ENCODE measurements at places on chromosomes 11 and 22.

DNA sequence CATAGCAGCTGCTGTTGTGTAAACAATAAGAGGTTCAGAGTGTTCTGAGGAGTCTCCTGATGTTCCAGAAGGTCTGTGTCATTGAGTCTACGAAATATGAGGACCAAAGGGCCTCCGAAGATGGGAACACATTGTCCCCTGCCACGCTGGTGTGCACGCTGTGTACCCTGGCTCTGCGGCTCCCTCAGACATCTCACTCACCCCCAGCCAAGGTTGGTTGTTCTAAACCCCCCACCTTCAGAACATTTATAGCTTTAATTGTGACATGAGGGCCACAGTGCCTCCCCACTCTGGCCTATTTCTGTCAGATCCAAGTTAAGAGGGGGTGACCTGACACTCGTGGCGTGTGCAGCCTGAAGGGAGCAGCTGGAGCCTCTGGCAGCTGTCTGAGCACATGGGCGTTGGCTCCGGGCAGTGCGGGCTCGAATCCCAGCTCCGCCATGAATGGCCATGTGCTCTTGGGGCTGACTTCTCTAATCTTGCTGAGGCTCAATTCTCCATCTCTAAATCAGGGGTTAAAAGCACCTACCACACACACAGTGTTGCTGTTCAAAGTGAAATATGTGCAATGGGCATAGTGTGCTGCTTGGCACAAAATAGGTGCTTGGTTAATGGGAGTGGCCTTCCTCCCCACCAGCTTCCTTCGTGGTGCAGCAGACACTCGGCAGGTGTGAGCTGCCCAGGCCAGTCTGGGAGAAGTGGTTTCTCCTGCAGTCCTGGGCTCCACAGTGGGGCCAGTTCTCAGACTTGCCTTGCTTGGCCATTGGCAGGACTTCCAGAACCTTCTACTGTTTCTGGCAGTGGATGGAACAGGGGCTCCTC, 39.7 kb upstream of the MICAL2 start:
- DNase-seq, result no peak

DNA sequence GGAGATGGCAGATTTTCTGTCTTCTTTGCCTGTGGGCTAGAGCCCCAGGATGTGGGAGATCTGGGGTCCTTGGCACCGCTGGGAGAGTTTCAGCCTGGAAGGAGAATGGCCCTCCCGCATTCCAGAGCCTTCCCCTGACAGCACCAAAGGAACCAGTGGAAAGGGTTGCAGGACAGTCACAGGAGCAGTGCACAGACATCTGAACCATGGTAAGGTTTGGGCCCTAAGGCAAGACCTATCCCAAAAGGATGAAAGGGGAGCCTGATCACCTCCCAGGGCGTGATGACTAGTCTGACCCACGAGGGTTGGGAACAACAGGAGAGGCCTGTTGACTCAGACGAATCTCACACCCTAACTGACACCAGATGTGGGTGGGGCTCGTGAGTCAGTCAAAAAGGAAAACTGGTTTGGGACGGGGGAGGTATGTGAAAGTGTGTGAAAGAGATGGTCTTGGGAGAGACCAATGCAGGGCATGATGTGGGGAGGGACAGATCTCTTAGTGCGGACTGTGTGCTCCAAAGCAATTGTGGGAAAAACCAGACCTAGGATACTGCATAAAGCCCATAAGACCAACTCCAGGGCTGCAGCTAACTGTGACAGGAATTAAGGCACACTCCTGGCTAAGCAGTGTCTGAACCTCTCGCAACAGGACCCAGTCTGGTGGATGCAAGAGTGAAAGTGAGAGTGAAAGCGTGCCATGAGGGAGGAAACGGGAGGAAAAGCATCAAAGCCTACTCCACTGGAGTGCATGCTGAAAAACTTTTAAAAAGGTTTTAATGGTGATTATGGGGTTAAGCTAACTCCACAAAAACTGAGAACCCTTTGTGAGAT, 39.1 kb upstream of the GLYAT start:
- no peak for DNase-seq

DNA sequence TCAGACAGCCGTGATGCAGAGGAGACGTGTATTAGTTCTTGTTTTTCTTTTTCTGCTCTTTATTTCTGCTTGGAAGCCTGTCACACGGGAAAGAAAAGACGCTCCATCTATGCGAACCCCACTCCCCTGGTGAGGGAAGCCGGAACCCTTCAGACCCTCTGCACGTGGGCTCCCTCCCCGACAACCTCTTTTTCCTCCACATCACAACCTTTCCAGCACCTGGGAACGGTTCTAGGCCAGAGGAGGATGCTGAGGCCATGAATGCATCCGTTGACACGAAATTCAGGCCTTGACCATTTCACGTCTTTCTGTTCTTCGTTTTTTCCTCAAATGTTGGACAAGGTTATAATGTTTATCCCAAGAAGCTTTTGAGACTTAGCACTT, 85.3 kb upstream of the WNT7B start:
- DNase-seq, result no peak

DNA sequence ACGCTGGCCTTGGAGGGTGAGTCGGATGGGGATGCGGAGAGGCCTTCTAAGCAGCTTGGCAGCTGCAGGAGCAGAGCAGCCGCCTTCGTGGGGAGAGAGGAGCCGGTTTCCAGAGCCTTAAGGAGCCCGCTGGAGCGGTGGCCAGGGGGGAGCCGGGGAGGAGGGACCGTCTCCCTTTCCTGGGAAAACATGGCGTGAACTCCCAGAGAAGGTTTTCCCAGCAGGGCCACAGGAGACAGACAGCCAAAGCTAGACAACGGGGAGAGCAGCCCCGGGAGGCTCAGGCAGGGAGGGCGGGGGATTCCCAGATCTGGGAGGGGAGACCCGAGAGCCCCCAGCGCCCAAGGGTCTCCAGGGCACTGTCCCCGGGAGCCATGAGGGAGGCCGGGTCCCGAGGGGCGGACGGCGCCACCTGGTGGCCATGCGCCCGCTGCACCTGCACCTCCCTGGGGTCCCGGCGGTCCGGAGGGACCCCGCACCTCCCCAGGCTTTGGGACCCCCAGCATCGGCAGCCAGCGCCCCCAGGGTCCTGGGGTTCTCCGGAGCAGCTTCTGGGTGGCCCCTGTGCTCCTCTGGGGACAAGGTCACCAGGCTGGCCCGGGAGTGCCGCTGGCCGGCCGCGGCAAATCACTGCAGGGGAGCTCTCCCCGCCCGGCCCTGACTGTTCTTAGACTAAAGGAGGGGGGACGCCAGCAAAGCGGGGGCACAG, 2.4 kb upstream of the SYT8 start:
- peak; percentile 32 for DNase-seq

- no peak for DNase-seq
Observed at GRCh38 chr11:74494916-74495315, 1.4 kb upstream of the LIPT2 start.

GRCh38 chr11:119937412-119937811, 200.5 kb downstream of the TRIM29 start:
- no peak for DNase-seq

- no peak for DNase-seq
Observed at GRCh38 chr22:17928391-17928790, 96.0 kb downstream of the MICAL3 start.

DNA sequence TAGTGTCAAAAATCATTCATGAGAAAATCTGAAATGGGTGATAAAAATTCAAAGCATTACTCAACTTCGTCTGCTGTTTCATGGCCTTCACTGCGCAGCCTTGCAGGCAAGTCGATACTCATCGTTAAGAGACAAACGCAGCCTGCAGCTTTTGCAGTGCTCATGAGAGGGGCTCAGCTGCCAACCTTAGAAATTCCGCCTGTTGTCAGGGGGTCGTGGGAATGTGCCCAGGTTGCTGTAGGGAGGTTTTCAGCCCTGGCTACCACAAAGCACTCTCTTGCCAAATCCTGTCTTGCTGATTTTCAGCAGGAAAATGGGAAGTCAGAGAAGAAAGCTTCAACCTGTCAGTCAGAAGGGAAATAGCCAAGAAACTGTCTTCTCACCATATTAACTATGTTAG, 25.4 kb upstream of the GRAMD1B start:
- no peak for DNase-seq

DNA sequence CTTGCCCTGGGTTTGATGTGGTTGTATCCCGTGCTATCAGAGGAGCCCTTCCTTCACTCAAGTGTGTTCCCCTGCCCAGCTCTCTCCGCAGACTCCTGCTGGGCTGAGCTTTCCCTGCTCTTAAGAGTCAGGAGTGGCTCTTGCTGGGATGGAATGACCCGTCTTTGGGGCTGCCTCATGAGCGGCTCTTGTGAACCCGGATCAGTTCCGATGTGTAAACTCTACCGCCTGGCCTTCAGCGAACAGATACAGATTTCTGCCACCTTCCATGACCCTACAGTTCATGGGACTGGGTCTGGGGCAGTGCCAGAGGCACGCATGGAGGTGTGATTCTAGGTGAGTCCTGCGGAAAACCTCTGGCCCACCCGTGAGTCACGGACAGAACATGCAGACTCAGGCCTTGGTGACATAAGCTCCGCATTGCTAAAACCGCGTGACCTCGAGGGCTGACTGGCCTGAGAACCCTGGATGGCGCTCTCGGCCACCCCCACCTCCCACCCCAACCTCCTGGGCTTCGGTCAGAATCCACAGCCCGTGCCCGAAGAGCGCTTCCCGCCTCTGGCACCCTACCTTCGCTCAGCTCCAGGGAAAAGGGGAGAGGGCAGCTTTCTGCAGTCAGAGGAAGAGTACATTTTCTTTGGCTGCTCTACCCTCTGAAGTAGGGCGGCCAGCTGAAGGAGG, 1.3 kb upstream of the ZBTB16 start:
- DNase-seq, result no peak

- peak; percentile 34 for DNase-seq
Observed at GRCh38 chr11:18012122-18012905, 533 bp downstream of the SERGEF start.

DNA sequence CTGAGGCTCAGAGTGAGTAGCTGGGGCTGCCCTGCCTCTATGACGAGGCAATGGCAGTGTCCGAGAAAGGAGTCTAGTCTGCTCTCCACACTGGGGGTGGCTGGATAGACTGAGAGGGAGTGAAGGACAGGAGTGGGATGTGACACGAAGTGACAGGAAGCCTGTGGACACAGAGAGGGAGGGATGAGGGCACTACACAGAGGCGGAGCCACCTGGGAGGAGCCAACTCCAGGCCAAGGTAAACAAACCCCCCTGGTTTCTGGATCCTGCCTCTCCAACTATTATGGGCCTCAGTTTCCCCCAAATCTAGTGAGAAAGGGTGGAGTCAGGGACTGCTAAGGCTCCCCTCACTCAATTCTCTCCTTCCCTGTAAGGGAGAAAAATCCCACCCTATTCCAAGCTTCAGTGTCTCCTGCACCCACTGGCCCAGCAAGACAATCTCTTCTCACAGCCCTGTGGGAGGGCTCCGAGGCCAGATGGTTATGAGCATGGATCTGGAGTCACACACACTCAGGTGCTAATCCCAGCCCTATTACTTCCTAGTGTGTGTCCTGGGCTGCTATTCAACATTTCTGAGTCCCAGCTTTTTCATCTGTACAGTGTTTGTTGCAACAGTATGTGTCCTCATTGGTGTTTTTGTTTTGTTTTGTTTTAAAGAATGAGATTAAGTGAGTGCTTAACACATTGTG, 24.9 kb downstream of the ASPHD2 start:
- DNase-seq, result no peak

DNA sequence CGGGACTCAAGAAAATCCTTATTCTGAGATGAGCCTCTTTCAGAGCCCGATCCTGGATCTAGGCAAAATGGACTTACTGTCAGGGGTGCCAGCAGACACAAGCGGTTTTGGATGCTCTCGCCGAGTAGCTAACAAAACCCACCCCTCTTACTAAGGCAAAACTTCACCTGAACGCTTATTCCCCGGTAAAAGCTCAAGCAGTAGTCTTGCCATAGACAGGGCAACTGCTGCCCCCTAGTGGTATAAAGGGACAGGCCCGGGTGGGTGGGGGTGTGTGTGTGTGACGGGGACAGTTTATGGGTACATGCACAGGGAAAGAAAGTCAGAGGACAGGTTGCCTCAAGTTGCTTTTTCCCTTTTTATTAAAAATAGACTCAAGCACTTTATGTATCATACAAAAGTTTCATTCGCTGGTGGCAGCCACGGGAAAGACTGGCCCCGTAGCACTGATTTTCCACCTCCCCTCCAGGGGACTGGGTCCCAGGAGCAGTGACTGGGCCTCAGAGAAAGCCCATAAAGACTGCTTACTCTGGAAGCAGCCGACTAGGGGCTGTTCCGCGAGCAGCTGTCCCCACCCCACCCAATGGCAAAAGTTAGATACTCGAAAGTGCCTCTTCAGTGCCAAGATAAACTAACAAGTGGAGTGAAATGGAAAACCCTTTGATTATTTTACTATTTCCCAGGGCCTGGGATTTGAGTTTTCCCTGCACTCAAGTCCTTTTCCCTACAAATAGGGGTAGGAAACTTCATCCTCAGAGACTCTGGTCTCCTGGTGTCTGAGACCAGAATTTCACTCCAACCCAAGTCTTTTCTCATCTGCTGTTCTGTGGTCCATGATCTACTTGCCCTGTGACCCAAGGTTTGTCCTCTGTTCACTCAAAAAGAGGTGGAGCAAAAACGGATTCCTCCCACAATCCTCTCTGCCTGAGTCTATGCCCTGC, 4.7 kb downstream of the YPEL4 start:
- DNase-seq, result peak; percentile 74

DNA sequence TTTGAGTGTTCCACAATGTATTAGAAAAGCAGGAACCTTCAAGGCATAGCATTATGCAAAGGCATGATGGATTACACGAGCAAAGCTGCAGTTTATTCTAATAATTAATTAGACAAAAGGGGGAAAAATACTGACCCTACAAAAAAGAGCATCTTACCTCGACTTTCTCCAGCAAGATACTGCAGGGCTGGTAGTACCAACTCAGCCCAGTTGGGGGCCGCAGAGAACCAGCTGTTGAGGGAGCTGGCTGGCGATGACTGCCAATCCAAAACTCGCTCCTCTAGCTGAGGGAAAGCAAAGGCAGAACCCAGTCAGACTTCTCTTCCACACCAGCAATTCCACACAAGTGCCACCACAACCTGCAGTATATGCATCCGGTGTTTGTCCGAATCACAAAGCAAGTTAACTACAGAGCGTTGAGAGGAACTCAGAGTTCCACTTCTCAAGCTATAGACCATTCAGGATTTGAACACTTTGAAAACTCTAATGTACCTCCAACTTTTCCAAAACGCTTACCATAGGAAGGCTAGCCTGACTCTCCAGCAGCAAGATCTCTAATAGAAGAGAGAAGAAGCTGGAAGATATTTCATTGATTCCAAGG, 13.7 kb downstream of the NFRKB start:
- DNase-seq, result peak; percentile 1
